ENCODE measurements at places on chromosomes 13 and 19.

GRCh38 chr19:46328079-46328478, 18.8 kb upstream of the PPP5C start:
- DNase-seq = no peak

- no peak for DNase-seq
These were observed 61.9 kb downstream of the DPF1 start for GRCh38 chr19:38162094-38162493.

- DNase-seq = no peak
These were observed 61.1 kb downstream of the KCNC3 start for GRCh38 chr19:50268041-50268440.

- no peak for DNase-seq
These were observed 31.8 kb downstream of the KCTD15 start for GRCh38 chr19:33828266-33829075.

GRCh38 chr19:2659856-2660432, 42.5 kb downstream of the GNG7 start:
- no peak for DNase-seq

DNA sequence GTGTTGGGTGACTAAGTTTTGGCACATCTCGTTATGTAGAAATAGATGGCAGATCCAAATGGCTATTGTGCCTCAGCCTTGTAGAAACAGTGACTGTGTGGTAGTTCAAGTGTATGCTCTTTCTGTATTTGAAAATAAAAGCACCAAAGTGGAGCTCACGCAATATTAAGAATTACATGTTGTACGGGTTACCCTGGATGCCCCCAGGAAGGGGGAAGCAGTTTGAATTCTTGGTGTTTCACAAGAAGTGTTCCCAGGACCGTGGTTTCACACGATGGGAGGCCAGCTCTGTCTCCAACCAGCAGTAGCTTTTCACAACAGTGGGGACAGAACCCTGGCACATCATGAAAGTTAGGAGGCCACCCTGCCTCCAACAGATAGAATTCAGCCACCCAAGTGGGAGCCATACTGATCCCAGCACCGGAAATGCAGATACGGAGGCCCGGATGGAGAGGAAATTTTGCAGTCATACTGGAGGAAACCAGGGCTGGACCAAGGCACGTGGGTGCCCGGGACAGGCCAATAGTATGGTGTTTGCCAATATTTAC, 8.9 kb downstream of the FLT1 start:
- DNase-seq = no peak

DNA sequence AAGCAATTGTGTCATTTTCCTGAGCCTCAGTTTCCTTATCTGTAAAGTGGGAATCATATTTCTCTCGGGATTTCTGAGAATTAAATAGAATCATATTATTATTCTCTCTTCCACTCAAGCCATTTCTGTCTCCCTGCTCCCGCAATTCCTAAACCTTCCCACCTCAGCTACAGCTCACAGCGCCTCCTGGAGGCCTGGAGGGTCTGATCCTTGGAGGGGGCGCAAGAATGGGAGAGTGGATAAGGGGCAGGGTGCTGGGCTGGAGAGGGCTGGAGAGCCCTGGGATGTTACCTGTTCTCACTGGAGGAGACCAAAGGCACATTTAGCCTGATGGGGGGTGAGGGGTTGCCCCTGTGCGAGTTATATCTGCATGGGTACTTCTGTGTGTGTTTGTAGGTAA, 31.1 kb upstream of the CYP2S1 start:
- DNase-seq = no peak

- no peak for DNase-seq
These were observed 64.1 kb downstream of the TPT1 start for GRCh38 chr13:45276913-45277312.

- no peak for DNase-seq
These were observed 21.3 kb downstream of the DNAJC3 start for GRCh38 chr13:95698047-95698749.

DNA sequence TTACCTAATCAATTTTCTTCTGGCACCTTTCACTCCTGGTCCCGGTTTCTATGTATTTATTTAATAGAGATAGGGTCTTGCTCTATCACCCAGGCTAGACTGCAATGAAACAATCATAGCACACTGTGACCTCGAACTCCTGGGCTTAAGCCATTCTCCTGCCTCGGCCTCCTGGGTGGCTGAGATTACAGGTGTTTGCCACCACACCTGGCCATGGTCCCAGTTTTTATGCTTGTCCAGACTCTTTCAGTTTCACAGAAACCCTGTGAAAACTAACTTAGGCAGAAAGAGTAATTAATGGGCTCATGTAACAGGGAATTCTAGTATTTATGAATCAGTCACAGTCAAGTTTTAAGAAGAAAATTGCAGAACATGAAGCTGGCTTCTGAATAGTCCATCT, 9.0 kb upstream of the STK24 start:
- no peak for DNase-seq

GRCh38 chr13:27650312-27650711, 28.6 kb downstream of the POLR1D start:
- no peak for DNase-seq

GRCh38 chr19:3984584-3984907, 717 bp downstream of the EEF2 start:
- DNase-seq = no peak

DNA sequence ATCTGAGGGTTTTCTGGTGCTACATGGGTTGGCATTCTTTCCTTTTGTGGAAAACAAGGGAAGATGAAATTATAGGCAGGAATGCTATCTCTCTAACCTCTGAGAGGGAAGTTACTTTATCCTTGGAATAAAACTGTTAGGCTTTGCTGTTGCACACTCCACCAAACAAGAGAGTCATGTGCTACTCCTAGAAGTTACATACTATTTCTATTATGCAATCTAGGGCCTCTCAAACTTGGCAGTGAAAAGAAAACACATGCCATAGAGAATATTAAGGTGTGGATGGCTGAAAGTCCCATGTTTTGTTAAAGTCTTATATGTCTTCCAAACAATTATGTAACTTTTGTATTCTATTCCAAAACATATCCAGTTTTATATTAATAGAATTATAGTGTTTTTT, 367.9 kb downstream of the SLC7A1 start:
- no peak for DNase-seq

All from activated CD4-positive, alpha-beta T cell treated with anti-CD3 and anti-CD28 coated beads, Interleukin-2, amount 50 U/mL, for 24 hours (primary cell).